ENCODE measurements at places on chromosomes 11 and 22. TPM values are rescaled to one million over a fixed set of nuclear protein-coding genes. Genes with fewer than 3 reads are reported as not detected.
A peak's percentile ranks its signal among the peaks of the same experiment; 100 is the strongest.

DNA sequence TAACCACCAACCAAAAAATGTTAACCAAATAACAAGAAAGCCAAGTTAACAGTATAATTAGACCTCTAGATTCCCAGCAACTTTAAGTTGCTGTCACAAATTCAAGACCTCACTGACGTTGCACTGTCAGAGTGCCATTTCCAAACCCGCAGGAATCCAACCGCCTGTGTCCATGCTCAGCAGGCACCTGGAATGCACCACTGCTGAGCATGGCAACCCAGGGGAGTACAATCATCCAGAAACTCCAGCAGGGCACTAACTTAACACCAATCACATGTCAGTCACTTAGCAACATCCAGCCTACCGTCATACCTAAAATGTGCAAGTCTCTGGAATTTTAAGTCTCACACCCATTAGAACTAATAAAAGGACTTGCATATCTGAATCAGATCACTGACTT, 48.8 kb downstream of the SMCO4 start:
- no peak for DNase-seq
- peak overlapping the region; percentile 65 for H3K27ac ChIP-seq

DNA sequence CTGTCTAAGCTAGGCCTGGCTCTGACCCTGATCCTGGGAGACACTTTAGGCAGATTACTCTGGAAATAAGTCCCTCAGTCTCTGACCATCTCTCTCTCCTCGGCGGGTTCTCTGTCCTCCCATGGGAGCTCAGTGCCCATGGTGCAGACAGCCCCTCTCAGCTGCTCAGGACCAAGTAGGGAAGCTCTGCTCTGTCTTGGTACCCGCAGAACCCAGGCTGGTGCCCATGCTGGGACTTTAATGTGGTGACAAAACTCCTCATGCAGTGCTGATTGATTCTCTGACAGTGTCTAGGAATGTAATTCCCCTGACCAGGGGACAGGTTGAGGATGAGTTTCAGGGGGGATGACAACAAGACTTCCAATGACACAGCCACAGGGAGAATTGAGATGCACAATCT, 30.3 kb upstream of the GGTLC2 start:
- no peaks in the 10 kb centered on the region for H3K4me1 ChIP-seq
- no peak for DNase-seq
- peaks cover 50% of the 10 kb centered on the region for H3K27me3 ChIP-seq
- no peak overlapping the region for H3K4me3 ChIP-seq
- peaks cover 6% of the 10 kb centered on the region for H3K36me3 ChIP-seq

- H3K36me3 ChIP-seq = no peaks in the 10 kb centered on the region
- H3K27ac ChIP-seq = no peak overlapping the region
- no peaks in the 10 kb centered on the region for H3K4me1 ChIP-seq
- H3K4me3 ChIP-seq = no peak overlapping the region
Observed at GRCh38 chr11:70727899-70728620, 329.7 kb downstream of the CTTN start.

DNA sequence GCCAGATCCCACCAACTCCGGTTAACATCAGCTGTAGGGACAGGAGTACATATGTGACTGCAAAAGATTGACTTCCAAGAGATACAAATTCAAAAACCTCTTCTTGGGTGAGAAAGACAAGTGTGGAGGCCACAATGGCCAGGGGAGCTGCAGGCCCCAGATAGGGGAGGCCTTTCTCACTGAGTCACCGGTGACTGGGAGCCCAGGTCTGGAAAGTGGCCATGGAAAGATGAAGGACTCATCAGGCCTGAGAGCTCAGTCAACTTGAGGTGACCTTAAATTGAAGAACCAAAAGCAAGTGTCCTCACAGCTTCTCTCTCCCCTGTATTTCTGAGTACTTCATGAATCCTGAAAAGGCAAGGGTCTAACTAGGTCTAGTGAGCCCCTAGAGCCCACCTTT, 90.4 kb upstream of the CLPB start:
- DNase-seq = no peak
- no peak overlapping the region for H3K27ac ChIP-seq
- no peaks in the 10 kb centered on the region for H3K36me3 ChIP-seq
- H3K4me3 ChIP-seq = no peak overlapping the region
- no peaks in the 10 kb centered on the region for H3K4me1 ChIP-seq
- peaks cover 19% of the 10 kb centered on the region for H3K27me3 ChIP-seq

DNA sequence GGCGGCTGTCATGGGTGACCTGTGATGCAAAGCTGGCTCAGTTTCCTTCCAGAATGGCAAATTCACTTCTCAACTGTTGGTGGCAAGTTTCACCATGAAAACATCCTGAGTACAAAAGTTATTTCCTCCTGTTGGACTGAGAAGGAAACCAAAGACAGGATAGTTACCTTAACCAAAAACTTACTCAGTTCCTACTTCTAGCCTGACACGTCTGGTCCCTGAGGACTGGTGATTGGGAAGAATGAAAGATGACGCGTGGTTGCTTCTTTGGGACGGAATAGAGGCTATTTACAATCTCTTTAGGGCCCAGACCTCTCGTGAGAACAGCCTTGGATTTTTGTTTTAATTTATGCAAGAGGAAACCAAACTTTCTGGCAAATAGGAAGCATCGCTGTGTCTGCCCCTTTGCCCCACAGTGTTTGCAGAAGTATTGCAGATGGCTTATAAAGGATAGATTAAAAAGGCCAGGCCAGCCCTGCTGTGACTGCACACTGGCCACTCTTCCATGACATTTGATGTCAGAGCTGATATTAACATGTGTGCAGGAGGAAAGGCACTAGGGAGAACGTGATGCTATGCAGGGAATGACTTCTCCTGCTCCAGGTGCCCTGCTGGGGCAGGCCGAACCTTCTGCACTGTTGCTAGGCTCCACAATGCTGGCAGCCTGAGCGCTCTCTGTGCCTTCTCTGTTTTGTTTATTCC, 7.6 kb downstream of the VPS26B start:
- no peak overlapping the region for H3K4me3 ChIP-seq
- peaks cover 9% of the 10 kb centered on the region for H3K36me3 ChIP-seq
- H3K27me3 ChIP-seq = no peaks in the 10 kb centered on the region
- DNase-seq = no peak

DNA sequence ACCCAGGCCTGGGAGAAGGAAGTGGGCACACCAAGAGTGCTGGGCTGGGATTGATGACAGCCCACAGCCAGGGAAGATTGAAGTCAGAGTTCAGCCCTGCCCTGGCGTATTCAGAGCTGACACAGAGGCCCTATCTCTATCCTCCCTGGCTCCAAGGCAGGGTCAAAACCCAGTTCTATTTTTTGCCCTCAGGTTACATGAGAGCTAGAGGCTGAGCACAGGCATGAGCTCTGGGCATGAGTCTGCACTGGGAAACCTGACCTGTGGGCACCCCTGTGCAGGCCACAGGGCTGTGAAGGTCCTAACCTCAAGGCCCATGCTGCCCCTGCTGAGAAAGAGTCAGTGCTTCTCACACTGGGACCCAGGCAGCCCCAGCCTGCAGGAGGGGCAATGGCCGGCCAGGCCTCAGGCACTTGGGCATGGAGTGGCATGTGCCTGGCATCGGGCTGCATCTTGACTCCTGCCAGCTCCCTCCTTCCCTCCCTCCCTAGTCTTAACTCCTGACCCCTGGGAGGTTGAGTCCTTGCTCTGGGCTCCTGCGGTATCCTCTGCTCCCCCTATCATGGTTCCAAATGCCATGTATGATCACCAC, 5.4 kb downstream of the SLC35E4 start:
- H3K27me3 ChIP-seq = no peaks in the 10 kb centered on the region
- DNase-seq = no peak
- no peak overlapping the region for H3K27ac ChIP-seq
- H3K4me3 ChIP-seq = no peak overlapping the region

GRCh38 chr11:111448414-111448813, 63.8 kb downstream of the BTG4 start:
- no peak overlapping the region for H3K27ac ChIP-seq
- H3K4me1 ChIP-seq = peaks cover 7% of the 10 kb centered on the region
- no peak overlapping the region for H3K4me3 ChIP-seq
- peaks cover 24% of the 10 kb centered on the region for H3K27me3 ChIP-seq
- H3K36me3 ChIP-seq = no peaks in the 10 kb centered on the region
- peak; percentile 89 for DNase-seq

DNA sequence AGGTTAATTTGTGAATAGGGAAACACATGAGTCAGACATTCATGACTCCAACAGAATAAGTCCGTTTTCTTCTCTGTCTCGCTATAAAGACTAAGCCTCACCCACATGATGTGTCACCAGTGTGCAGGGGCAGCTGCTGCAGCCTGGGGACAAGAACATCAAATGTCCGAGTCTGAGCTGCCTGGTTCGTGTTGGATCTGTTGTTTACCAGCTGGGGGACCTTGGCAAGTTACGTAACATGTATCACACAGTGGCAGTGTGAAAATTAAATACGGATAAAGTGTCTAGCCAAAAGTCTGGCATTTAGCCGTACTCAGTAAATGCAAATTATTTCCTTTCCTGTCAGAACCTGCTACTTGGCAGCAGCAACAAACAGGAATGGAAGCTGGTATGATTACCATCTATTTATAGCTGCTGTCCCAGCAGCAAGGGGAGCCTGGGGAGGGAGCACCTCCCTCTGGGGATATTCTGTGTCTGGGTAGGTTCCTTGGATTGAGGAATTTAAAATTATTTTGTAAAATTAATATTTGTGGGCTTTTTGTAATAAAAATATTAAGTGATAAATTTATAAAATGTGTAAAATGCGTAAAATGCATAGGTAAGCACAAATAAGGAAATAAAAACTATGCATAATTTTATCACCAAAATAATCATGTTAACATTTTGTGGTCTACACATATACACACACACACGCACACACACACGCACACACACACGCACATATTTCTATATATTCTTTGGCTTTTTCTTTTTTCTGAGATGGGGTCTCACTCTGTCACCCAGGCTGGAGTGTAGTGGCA, 1.3 kb upstream of the CLDN25 start:
- peaks cover 27% of the 10 kb centered on the region for H3K27me3 ChIP-seq
- DNase-seq = no peak
- H3K4me1 ChIP-seq = peaks cover 10% of the 10 kb centered on the region
- H3K36me3 ChIP-seq = no peaks in the 10 kb centered on the region
- H3K27ac ChIP-seq = peak overlapping the region; percentile 94

DNA sequence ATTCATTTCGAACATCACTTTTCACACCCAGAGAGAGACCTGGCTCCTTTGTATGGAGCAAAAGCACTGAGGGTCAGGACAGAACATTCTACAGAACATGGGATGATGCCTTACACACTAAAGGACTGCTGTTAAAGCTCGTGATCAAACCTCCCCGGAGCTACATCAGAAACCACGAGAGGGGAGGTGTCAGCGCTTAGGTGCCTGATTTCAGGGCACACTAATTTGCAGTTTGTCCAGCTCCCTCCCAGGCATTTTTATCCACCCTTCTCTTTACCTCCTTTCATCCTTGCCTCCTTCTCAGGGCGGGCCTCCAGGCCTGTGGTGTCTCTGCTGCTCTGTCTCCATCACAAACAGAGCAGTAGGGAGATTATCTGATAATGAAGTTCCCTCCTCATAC, 127.5 kb downstream of the VPREB1 start:
- no peaks in the 10 kb centered on the region for H3K36me3 ChIP-seq
- H3K27ac ChIP-seq = no peak overlapping the region
- DNase-seq = no peak
- no peaks in the 10 kb centered on the region for H3K4me1 ChIP-seq
- no peak overlapping the region for H3K4me3 ChIP-seq

DNA sequence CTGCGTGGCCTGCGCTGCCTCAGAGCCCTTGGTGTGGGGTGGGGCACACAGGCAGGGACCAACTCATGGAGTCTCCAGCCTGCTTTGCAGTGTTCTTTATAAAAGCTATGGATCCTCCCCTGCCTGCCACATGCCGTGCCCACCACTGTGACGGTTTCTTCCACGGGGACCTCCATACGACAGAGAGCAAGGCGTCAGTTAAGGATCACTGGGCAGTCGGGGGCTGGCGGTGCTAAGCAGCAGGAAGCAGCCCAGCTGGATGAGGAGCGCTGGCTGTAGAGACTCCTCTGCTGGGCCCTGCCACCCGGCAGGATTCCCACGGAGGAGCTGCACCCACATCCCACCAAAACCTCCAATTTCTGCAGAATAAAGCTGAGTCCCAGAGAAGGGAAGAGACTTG, 23.1 kb upstream of the EFCAB6 start:
- peaks cover 5% of the 10 kb centered on the region for H3K36me3 ChIP-seq
- peaks cover 3% of the 10 kb centered on the region for H3K4me1 ChIP-seq
- no peak overlapping the region for H3K4me3 ChIP-seq
- no peak overlapping the region for H3K27ac ChIP-seq
- peak; percentile 77 for DNase-seq

DNA sequence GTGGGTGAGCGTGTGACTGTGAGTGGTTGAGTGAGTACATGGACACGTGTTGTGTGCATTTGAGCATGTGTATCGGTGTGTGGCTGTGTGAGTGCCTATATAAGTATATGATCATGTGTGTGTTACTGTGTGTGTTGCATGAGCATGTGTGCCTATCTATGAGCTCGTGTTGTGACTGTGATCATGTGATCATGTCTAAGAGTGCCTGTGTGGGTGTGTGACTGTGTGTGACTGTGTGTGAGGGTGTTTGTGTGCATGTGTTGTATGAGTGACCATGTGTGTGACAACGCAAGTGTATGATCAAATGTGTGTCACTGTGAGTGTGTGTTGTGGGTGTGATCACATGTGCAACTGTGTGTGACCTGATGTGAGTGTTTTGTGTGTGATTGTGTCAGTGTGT, 88.8 kb downstream of the UBASH3B start:
- no peaks in the 10 kb centered on the region for H3K27me3 ChIP-seq
- no peak for DNase-seq
- no peak overlapping the region for H3K4me3 ChIP-seq
- peaks cover 39% of the 10 kb centered on the region for H3K4me1 ChIP-seq
- H3K27ac ChIP-seq = no peak overlapping the region

GRCh38 chr11:73219396-73220285, 1.6 kb downstream of the P2RY2 start:
- peaks cover 11% of the 10 kb centered on the region for H3K4me1 ChIP-seq
- peak; percentile 57 for DNase-seq
- H3K27ac ChIP-seq = no peak overlapping the region
- H3K27me3 ChIP-seq = peaks cover 21% of the 10 kb centered on the region

DNA sequence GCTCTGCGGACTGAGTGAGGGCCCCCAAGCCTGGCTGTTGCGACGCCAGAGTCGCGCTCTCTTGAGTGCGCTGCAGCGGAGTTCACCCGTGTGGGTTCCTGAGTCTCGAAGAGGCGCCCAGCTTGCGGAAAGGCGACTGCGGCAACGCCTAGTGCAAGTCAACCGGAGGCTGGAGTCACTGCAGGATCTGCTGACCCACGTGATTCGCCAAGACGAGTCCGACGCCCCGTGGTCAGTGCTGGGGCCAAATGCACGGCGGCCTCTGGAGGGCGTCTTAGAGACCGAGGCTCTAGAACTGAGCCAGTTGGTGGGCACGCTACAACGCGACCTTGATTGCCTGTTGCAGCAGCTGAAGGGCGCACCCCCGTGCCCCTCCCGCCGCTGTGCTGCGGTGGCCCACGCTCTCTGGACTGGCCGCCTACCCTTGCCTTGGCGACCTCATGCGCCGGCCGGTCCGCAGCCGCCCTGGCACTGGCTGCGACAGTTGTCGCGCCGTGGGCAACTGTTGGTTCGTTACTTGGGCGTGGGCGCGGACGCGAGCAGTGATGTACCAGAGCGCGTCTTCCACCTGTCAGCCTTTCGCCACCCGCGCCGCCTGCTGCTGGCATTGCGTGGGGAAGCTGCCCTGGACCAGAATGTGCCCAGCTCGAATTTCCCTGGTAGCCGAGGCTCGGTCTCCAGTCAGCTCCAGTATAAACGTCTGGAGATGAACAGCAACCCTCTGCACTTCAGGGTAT, 32.6 kb downstream of the RRP8 start:
- no peak overlapping the region for H3K4me3 ChIP-seq
- H3K27me3 ChIP-seq = no peaks in the 10 kb centered on the region
- peaks cover 8% of the 10 kb centered on the region for H3K36me3 ChIP-seq
- H3K27ac ChIP-seq = no peak overlapping the region
- H3K4me1 ChIP-seq = peaks cover 22% of the 10 kb centered on the region

GRCh38 chr11:117657794-117658193, 139.2 kb downstream of the DSCAML1 start:
- H3K27me3 ChIP-seq = peaks cover 41% of the 10 kb centered on the region
- no peaks in the 10 kb centered on the region for H3K4me1 ChIP-seq
- no peak for DNase-seq

Gene MOV10L1
- total RNA-seq = 1.1 TPM

Gene RNF141
- 18.9 TPM for total RNA-seq

Gene ZFPL1
- 50.0 TPM for total RNA-seq

All from chondrocyte (in vitro differentiated cells).